ENCODE measurements at places on chromosomes 1 and 21.

DNA sequence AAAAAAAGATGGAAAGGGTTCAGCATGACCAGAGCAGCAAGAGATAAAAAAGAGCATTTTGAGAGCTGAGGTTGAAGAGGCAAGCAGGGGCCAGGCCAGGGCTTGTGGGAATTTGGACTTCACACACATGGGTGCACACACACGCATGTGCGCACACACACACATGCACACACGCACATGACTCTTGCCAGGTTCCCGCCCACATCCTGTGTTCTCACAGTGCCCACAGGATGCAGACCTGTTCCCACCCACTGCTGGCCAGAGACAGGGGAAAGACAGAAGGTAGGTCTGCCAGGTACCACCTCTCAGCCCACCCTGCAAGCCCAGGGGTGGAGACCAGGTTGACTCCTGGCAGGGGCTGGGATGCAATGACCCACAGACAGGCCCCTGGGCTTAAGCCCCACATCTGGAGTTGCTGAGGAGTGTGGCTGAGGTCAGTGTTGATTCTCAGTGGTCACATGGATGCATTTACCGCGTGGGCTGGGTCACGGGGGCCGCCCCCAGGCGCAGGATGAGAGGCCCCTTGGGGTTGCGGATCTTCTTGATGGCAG is 4.4 kb downstream of the COL16A1 start:
- no peak overlapping the region for H3K4me3 ChIP-seq
- DNase-seq: no peak
- no peaks in the 10 kb centered on the region for H3K36me3 ChIP-seq
- no peak overlapping the region for H3K27ac ChIP-seq
- no peaks in the 10 kb centered on the region for H3K4me1 ChIP-seq

- no peak for DNase-seq
- no peaks in the 10 kb centered on the region for H3K36me3 ChIP-seq
- no peak overlapping the region for H3K27ac ChIP-seq
- no peaks in the 10 kb centered on the region for H3K4me1 ChIP-seq
- H3K27me3 ChIP-seq: no peaks in the 10 kb centered on the region
These were observed 68.2 kb downstream of the CLSTN1 start for GRCh38 chr1:9755441-9755995.

- no peak overlapping the region for H3K27ac ChIP-seq
- DNase-seq: no peak
- H3K4me1 ChIP-seq: no peaks in the 10 kb centered on the region
These were observed 118.9 kb downstream of the PGBD5 start for GRCh38 chr1:230307213-230307612.

GRCh38 chr1:172293429-172293828 is 127.1 kb upstream of the C1orf105 start:
- no peak overlapping the region for H3K4me3 ChIP-seq
- DNase-seq: no peak
- H3K27me3 ChIP-seq: no peaks in the 10 kb centered on the region

DNA sequence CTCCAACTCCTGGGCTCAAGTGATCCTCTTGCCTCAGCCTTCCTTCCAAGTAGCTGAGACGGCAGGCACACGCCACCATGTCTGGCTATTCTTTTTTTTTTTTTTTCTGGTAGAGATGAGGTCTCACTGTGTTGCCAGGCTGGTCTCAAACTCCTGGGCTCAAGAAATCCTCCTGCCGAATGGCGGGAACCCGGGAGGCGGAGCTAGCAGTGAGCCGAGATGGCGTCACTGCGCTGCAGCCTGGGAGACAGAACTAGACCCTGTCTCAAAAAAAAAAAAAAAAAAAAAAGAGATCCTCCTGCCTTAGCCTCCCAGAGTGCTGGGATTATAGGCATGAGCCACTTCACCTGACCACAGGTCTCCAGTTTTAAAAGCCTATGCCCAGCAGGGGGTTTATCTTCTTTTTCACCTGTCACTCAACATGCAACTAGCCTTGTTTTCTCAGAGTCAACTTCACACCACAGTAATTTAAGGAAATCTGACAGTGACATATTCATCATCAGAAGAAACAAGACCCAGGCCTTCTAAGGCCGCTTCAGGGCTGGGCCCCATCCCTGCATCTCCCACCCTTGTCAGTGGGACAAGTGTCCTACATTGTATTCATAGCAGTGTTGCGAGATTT is 38.3 kb upstream of the GALNT2 start:
- H3K27ac ChIP-seq: no peak overlapping the region
- DNase-seq: no peak
- H3K36me3 ChIP-seq: no peaks in the 10 kb centered on the region
- no peaks in the 10 kb centered on the region for H3K27me3 ChIP-seq

GRCh38 chr21:18840239-18840638 is 436.7 kb upstream of the TMPRSS15 start:
- no peak overlapping the region for H3K4me3 ChIP-seq
- DNase-seq: peak; percentile 72
- no peak overlapping the region for H3K27ac ChIP-seq
- H3K27me3 ChIP-seq: no peaks in the 10 kb centered on the region
- no peaks in the 10 kb centered on the region for H3K36me3 ChIP-seq

DNA sequence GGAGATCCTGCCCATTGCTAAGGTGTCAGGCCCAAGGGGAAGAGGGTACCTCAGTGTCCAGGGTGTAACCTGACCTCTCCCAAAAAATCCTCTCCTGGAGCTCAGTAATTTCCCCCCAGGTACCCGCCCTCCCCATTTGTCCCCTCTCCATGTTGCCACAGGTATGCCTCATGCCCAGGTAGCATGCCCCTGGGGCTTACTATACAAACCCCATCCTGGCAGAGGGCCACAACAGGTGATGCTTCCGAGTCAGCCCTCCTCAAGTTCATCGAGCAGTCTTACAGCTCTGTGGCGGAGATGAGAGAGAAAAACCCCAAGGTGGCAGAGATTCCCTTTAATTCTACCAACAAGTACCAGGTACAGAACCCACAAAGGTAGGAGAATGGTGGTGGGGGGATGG is 15.7 kb downstream of the ATP1A4 start:
- no peaks in the 10 kb centered on the region for H3K36me3 ChIP-seq
- no peak for DNase-seq
- no peaks in the 10 kb centered on the region for H3K4me1 ChIP-seq
- peaks cover 8% of the 10 kb centered on the region for H3K27me3 ChIP-seq
- H3K4me3 ChIP-seq: no peak overlapping the region
- H3K27ac ChIP-seq: no peak overlapping the region

DNA sequence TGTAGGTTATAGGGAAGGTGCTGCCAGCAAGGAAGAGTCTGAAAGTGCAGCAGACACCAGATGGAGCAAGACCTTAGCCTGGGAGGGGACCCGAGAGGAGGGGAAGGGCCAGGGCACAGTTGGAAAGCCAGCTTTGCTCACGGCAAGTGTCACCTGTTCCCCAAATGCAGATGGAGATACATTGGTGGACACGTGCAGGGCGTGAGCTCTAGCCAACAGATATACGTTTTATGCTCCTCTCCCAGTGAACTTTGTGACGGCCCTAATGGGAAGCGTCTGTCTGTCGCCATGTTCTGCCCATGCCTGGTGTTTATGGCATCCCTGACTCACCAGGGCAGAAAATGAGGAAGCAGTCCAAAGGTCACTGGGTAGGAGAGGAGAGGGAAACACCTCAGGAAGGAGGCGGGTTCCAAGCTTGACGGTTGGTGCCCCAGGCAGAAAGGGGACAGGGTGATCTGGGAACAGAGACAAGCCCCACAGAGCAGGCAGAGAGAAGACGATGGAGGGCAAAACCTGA is 7.6 kb downstream of the GPA33 start:
- H3K4me3 ChIP-seq: no peak overlapping the region
- no peaks in the 10 kb centered on the region for H3K4me1 ChIP-seq
- no peaks in the 10 kb centered on the region for H3K27me3 ChIP-seq
- H3K36me3 ChIP-seq: no peaks in the 10 kb centered on the region
- DNase-seq: no peak
- no peak overlapping the region for H3K27ac ChIP-seq
